ENCODE measurements at places on chromosomes 7 and 10.
A peak's percentile ranks its signal among the peaks of the same experiment; 100 is the strongest.

GRCh38 chr7:40805361-40805760 is 670.6 kb downstream of the SUGCT start:
- no peak for DNase-seq

GRCh38 chr10:8049045-8049864 is 5.2 kb upstream of the GATA3 start:
- DNase-seq = peak; percentile 46

- DNase-seq = no peak
Measured at GRCh38 chr10:33955676-33956075, 621.2 kb upstream of the NRP1 start.

- DNase-seq = no peak
Measured at GRCh38 chr10:59126261-59126660, 50.2 kb upstream of the PHYHIPL start.

- no peak for DNase-seq
Measured at GRCh38 chr10:126930883-126931503, 25.8 kb downstream of the DOCK1 start.

DNA sequence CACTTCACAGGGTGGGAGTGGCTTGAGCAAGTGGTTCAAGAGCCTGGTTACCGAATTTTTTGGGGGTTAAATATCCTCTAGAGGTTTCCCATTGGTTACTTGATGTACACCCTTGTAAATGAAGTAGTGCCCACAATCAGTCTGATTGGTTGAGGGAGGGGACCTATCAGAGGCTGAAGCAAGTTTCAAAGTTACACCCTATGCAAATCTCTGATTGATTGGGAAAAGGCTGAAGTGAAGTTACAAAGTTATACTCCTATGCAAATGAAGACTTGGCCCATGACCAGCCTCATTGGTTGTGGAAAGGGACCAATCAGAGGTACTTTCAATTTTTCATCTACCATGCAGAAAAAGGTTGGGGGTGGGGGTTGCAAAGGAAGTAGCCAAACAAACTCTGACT is 34.7 kb downstream of the UBE2D4 start:
- no peak for DNase-seq

DNA sequence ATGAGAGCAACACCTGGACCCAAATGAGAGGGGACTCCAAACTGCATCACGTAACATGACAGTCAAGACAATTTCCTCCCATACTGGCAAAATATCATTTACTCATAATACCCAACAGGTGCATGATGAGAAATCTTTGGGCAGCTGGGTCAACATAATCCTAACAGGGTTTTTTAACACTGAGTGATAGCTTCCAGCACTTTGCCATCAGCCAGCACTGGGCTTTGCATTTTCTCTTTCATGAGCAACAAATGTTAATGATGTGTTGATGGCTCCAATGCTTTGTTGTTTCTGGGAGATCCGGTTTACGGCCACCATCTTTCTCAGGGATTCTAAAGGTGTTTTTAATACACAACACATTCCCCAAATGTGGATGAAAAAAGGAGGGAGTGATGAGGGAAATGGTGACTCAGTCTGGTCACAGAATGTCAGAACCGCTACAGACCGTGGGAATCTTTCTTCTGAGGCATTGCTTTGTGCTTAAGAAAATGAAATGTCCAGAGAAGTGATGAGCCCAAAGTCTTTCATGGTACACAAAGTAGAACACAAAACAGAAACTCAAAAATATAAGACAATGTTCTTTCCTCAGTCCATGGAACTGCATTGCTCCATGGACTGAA is 705.7 kb upstream of the IGFBP3 start:
- no peak for DNase-seq

- DNase-seq = no peak
Measured at GRCh38 chr7:90968871-90969270, 295.4 kb upstream of the FZD1 start.

GRCh38 chr10:11517150-11517549 is 94.3 kb downstream of the USP6NL start:
- DNase-seq = peak; percentile 32

DNA sequence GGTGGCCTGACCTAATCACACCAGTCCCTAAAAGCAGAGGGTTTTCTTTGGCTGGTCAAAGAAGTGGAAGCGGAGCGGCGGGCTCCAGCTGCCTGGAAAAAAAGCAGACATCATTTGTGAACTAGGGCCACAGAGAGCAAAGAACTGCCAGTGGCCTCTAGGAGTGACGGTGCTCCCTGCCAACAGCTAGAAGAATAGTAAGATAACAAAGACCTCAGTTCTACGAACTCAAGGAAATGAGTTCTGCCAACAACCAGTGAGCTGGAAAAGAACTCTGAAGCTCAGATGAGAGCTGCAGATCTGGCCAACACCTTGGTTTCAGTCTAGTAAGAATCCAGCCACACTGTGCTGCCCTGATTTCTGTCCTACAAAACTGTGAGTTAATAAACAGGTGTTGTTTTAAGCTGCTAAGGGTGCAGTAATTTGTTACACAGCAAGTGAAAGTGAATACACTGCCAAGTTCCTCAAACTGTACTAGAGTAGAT is 178.0 kb downstream of the SRPK2 start:
- no peak for DNase-seq

GRCh38 chr10:17009212-17009700 is 120.4 kb downstream of the CUBN start:
- no peak for DNase-seq

DNA sequence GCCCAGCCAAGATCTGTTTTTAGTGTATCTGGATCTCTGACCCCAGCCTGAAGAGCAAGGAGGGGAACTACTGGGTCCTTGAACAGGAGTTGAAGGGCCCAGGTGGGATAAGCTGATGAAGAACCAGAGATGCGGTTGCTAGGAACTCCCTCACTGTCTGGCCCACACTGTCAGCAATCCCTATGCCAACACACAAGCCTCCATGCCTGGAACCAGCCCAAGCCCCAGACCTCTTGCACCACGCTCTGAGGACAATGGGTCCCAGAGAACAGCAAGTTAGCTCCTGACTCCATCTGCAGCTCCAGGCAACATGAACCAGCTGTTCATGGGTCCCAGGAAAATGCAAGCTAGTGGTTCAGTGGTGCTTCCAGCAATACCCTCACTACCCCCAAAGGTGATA is 2.4 kb downstream of the NAT16 start:
- DNase-seq = no peak

- no peak for DNase-seq
Measured at GRCh38 chr7:133869556-133869955, 257.6 kb upstream of the LRGUK start.

- DNase-seq = peak; percentile 61
Measured at GRCh38 chr10:14560791-14561765, 213.6 kb downstream of the FAM107B start.

DNA sequence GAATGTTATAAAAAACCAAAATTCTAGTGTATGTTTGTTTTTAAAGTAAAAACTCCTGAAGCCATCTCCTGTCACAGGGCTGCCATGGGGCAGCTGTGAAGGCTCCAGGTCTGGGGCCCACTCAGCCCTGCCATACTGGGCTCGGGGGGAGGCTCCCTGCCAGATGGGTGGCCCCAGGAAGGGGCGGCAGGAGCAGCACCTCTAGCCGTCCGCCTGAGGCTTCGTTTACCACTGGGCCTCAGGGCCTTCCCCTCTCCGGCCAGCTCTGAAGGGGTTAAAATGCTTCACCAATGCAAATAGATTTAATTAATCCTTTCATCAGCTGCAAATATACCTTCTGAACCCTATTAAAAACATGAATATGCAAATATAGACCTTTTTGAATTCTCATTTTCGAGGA is 139.0 kb downstream of the ELFN1 start:
- no peak for DNase-seq

- DNase-seq = no peak
Measured at GRCh38 chr7:150939052-150939451, 39.1 kb downstream of the KCNH2 start.

DNA sequence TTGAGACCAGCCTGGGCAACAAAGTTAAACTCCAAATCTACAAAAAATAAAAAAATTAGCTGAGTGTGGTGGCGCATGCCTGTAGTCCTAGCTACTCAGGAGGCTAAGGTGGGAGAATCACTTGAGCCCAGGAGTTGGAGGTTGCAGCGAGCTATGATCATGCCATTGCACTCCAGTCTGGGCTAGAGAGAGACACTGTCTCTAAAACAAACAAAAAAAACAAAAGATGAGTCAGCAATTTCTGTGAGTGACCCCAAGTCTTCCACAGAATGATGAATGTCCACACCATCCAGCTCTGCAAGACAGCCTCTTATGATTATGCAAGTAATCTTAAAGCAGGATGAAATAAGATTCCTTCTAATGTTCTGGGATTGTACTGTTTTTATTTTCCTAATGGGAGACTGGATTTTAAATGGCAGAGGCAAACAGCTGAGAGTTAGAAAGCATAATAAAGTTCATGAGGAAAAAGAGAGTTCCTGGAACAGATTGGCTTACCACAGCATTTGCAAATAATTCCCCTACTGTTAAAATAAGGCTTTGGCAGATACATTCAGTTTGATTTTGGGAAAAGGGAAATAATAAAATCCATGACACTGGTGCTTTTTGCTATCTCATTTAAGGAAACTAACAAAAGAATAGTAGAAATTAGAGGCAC is 18.9 kb upstream of the PRKAR2B start:
- no peak for DNase-seq

DNA sequence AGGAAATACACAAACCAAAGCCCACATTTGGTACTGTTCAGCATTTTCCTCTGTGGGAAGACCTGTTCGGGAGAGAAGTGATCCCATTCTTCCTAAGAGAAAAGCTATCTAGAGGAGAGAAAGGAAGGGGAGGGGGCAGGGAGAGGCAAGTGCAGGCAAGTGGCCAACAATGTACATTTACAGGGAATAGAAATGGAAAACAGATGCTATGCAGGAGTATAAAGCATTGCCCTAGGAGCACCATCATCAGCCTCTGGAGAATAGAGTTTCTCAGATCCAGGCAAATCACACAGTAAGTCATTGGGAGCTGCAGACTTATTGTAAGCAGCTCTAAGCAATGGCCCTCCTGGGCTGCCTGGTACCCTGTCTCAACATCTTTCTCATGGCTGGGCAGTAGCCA is 424.4 kb upstream of the AUTS2 start:
- no peak for DNase-seq

GRCh38 chr10:28449382-28449781 is 83.5 kb upstream of the WAC start:
- DNase-seq = no peak

DNA sequence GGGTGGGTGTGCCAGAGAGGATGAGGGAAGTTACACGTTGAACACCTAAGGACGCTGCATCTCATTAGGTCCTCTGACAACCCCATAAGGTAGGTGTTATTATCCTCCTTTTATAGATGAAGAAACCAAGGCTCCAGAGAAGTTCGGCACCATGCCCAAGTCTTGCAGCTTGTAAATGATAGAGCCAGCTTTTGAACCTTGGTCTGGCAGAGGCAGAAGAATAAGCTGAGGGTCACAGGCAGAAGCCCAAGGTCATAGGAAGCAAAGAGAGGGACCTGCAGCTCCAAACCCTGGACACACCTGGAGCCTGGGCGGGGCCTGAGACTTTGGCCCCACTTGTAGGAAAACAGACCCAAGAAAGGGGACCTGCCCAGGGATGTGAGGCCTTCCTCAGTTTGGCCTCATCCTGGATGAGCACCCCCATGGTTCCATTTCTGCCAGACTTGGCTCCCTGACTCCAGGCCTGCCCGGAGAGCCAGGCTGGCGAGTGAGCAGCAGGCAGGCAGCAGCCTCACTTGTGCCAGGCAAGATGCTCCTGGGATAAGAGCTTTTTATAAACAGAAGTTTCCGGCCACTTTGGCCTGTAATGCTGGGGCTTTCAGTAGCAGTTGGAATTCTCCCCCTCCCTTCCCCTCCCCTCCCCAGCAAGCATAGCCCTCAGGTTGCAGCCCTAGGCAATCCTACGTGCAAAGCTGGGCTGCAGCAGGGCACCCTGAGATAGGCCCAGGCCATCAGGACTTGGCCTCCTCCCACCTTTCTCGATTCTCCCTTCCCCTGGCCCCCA is 2.4 kb downstream of the KCNH2 start:
- DNase-seq = no peak

DNA sequence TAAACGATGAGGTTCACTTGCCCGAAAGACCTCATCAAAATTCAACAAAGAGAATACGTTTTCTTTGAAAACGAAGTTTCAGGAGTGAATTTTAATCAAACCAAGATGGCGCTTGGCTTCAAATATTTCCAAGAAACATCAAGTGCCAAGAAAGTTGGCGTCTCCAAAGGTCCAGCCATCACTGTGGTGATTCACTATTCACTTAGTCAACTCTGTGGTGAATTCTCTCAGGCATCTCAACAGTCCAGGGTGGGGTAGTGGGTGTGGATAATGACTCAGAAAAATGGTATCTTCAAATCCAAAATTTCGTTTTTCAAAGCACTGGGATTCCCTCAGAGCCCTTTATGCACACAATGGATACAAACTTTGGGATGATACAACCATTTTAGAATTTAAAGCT is 133.1 kb downstream of the SVIL start:
- no peak for DNase-seq

GRCh38 chr7:79531905-79532664 is 78.6 kb upstream of the MAGI2 start:
- no peak for DNase-seq

DNA sequence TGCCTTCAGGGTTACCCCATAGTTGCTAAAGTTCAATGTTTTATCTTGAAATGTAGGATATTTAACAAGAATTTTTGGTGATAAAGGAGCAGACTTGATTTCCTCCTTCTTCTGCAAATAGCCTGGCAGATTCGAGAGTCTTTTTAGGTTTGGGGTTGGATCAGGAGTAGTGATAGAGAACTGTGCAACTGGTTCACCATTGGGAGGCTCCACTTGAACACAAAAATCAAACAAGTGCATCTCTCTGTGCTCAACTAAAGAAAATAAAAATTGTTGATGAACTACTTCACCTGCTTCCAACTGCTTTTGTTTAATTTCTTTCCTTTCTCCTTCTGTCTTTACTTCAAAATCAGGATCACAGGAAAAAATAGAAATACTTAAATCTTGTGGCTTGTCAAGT is 58.5 kb downstream of the MACC1 start:
- no peak for DNase-seq

DNA sequence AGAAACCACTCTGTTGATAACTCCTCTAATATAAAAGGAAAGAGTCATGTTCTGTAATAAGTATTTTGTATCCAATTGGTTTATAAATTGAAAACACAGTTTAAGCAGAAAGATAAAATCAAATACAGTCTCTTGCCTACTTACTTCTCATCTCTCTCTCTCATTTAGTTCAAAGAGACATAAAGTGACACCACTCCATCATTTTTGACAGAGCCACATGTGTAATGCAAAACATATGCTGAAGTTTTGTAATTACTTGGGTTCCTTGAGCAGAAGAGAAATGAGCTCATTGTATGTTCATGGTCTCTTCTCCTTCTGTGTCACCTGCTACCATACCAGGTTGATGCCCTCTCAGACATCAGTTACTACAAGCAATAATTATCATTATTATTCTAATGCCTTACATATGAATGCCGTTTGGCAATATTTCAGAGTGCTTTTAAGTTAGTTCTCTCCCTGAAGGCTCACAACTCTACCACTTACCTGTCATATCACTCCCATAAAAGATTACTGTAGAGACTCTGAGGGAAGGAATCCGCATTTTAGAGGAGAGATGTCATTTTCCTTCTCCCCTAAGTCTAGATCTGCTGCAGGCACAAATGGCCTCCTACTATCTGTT is 59.9 kb upstream of the SKAP2 start:
- DNase-seq = no peak
